ENCODE measurements at places on chromosomes 7 and 10.

- DNase-seq = no peak
Observed at GRCh38 chr10:120969219-120969645, 118.1 kb downstream of the WDR11 start.

DNA sequence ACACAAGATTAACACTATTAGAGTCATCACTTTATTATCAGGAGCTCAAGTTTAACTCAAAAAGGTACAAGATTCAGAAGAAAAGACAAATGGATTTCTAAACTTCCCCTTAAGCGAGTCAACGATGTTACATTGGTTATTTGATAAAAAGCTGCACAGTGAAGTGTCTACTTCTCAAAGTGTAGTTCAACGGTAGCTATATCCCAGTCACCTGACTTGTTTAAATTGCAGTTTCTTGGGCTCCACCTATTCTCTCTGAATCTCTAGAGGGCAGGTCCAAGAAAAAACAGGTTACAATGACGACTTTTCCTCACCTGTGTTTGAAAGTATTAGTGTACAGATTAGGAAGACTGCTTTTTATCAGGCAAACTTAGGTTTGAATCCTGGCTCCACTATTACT is 16.6 kb downstream of the MINDY3 start:
- DNase-seq = no peak

DNA sequence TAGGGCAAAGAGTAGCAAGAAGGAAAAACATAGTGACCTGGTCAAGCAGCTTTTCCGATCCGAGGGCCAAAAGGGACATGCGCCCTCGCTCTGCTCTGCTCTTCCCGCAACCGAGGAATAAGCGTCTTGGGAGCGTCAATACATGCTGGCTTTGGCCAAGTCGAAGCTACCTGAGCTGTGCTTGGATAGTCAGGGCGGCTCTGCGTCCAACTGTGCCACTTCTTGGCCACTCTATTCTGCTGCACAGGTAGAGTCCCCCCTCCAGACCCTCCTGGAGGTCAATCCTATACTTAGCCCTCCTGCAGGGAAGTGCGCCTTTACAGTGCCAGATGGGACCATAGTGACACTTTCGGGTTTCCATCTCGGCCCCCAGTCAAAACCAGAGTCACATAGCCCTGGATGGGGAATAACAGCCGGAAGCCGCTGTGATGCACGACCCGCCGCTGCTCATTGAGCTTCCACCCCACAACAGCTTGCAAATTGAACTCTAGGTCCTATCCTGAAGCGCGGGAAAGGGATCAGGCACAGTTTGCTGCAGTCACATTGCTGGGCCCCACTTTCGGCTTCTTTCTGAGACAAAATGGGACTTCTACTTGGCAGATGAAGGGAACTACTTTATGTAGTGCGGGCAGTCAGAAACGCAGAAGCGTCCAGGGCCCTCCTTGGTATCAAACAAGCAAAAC is 1.1 kb upstream of the HPSE2 start:
- DNase-seq = no peak

- no peak for DNase-seq
Observed at GRCh38 chr10:133254421-133255120, 16.9 kb downstream of the VENTX start.

GRCh38 chr7:135386776-135387175 is 123.1 kb downstream of the CNOT4 start:
- no peak for DNase-seq

DNA sequence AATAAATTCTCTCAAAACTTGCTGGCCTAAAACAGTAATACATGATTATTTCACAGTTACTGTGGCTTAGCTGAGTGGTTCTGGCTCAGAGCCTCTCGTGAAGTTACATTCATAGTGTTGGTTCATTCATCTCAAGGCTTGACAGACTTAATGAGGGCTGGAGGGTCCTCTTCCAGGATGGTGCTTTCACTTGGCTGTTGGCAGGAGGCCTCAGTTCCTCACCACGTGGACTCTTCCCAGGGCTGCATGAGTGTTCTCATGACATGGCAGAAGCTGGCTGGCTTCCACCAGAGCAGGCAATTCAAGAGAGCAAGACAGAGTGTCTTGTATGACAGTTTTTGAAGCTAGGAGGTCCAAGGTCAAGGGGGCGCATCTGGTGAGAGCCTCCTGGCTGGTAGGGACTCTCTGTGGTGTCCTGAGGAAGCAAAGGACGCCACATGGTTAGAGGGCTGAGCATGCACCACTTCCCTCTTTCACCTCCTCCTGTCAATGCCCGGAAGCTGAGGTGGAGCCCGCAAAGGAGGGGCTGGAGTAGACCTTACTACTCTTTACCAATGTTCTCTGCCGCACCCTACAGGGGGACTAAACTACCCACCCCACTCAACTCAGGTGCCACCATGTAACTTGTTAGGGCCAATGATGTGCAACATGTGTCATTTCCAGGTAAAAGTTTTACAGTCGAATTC is 58.2 kb upstream of the YAE1 start:
- no peak for DNase-seq

- no peak for DNase-seq
Observed at GRCh38 chr10:43221419-43222209, 45.3 kb downstream of the RASGEF1A start.

DNA sequence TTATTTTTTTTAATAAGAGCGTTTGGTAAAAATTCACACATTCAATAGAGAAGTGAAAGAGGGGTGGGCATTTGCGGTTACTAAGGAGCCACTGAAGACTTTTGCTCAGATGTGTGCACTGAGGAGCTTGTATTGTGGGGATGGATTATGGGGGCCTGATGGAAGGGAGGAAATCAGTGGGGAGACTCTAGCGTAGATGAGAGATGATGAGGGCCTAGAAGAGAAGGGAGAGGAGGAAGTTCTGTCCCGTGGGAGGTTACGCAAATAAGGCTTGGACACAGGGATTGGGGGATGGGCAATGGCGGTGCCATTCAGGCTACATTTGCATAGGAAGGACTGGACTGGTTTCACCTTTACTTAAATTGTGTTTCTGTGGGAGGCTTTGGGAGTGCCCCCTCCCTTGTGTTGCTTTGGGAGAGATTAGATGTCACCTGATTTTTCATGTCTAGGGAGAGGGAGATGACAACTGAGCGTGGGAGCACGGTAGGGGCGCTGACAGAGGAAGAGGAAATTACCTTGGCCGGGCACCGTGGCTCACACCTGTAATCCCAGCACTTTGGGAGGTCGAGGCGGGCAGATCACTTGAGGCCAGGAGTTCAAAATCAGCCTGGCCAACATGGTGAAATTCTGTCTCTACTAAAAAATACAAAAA is 2.2 kb upstream of the HIP1 start:
- peak; percentile 43 for DNase-seq

GRCh38 chr10:28503114-28503513 is 29.8 kb upstream of the WAC start:
- DNase-seq = no peak

- no peak for DNase-seq
Observed at GRCh38 chr10:122845783-122846332, at the start of gene CUZD1. Gene CUZD1, minus strand, starts transcription at chr10:122845857. Its CDS starts 14 bp downstream, at chr10:122845843.

DNA sequence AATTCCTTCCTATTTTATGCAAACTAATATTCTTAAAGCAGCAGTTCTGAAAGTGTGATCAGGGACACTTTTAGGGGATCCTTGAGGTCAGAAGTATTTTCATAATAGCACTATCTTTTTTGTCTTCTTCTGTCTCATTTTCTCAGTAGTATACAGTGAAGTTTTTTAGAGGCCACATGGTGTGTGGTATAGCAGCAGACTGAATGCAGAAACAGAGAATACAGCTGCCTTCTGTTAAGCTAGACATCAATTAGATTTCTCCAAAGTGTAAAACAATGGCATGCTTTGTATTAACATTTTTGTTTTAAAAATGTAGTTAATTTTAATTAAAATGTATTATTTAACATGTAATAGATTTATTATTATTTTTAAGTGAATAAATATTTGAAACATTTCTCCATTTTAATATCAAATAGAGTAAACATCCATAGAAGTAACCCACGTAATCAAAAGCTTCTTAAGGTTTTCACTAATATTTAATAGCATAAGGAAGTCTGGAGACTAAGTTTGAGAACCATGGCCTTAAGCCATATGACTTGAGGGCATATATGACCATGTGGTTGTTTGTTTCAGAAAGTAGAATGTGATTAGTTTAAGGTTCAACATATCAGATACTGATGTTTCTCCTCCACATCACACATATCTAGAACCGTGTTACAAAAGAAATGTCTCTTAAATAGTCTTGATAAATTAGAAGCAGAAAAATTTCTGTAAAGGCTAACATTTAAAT is 94.0 kb downstream of the PRKG1 start:
- DNase-seq = no peak
